ENCODE measurements at places on chromosomes 13 and 19.

DNA sequence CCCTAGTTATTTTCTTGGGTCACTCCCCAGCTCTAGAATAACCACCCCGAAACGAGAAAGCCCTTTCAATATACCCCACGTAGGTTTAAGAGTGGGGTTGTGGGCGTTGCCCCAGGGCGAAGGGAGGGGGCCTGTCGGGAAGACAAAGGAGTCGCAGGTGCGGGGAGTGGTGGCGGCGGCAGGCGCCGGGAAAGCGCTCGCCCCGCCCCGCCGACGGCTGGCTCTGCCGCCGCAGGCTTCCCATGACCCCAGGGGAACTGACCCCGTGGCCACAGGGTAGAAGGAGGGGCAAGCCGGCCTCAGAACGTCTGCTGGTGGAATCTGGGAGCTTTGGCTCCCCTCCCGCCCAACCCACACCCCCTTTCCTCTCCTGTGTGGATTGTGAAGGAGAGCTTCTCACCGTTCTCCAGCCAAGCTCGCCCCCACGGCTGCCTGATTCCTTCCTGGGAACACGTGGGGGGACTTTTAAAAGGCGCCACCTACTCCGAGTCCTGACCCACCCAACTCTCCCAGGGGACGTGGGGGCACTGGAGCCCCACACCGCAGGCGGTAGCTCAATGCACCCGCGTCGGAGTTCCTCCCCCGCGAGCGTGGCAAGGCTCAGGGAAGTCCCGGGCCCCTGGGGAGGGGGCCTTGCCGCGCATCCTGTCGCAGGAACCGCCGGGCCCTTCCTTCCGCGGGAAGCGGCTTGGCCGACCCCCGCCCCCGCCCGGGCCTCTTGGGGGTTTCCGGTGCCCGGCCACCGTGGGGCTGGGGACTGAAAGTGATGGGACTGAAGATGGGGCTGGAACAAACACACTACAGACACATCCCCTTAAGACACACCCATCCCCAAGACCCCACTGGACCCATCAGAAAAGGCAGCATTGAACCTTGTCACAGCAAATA lies 5.5 kb downstream of the IER2 start:
- DNase-seq: peak; percentile 81

- DNase-seq: no peak
These were observed 13.1 kb downstream of the TNFSF9 start for GRCh38 chr19:6543866-6544347.

GRCh38 chr13:21676611-21677021 lies 5.7 kb downstream of the FGF9 start:
- peak; percentile 47 for DNase-seq

DNA sequence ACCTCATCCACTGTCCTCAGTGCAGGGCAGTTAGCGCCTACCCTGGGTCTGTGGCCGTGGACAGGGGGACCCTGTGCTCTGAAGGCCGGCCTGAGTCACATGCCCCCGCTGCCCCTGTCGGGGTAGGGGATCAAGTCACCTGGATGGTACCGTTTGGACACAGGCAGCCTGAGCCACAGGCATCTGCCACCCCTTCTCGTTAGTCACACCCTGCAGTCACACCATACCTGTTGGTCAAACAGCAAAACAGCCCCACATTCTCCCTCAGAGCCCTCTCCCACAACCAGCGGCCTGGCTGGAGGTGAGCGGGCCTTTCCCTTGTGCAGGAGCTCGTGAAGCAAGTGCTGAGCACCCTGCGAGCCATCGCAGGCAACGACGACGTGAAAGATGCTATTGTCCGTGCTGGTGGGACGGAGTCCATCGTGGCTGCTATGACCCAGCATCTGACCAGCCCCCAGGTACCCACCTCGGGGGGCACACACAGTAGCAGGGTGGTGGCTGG lies 8.8 kb upstream of the SLC25A42 start:
- DNase-seq: no peak

Data from stimulated activated CD8-positive, alpha-beta memory T cell treated with anti-CD3 and anti-CD28 coated beads, Interleukin-4, amount 100 ng/mL, for 48 hours (primary cell).